Tongue (tissue), 3 donors: ENCODE measurements at places on chromosomes 11 and 22. TPM values are rescaled to one million over a fixed set of nuclear protein-coding genes. Genes with fewer than 3 reads are reported as not detected.

The TNNI2 gene
- 3,551 TPM for total RNA-seq

The TRPM5 gene
- total RNA-seq: 0.41 TPM

- DNase-seq: peak; percentile 70
These were observed 91.5 kb downstream of the RTL6 start for GRCh38 chr22:44406341-44407170.

DNA sequence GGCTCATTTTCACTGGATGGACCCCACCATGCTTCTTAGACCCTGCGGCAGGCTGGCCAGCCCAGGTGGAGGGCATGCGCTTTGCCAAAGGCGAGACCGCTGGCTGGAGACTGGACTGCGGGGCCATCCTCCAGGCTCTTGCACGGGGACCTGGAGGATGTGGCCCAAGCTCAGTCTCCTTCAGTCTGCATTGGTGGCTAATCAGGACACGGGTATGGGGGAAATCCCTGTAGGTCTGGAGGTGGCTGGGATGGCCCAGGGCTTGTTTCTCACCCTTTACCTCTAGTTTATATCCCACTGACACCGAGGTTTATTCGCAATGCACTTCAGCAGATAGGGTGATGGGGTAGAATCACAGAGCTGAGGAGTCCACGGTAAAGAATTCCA lies 45.0 kb downstream of the BCR start:
- no peak for DNase-seq

- no peak for DNase-seq
These were observed 752.3 kb downstream of the OPCML start for GRCh38 chr11:132780046-132780445.

- DNase-seq: no peak
These were observed 37.1 kb upstream of the CELSR1 start for GRCh38 chr22:46574438-46574992.

- DNase-seq: no peak
These were observed 203.4 kb downstream of the KIF18A start for GRCh38 chr11:27904358-27905055.

GRCh38 chr22:41324821-41325528 lies 23.6 kb downstream of the ZC3H7B start:
- no peak for DNase-seq
